Activated T-helper 1 cell treated with anti-CD3 and anti-CD28 coated beads, Interleukin-12 subunit alpha, Interleukin-12 subunit beta, Interleukin-2, Interleukin-4 antibody, amounts not matched to agents 30 ng/mL and 10 ng/mL and 1 ng/mL, durations not matched to agents 14 hours and 24 hours and 36 hours (primary cell): ENCODE measurements at places on chromosomes 16 and 17. TPM values are rescaled to one million over a fixed set of nuclear protein-coding genes. Genes with fewer than 3 reads are reported as not detected.

Gene ZNF597
- 2.6 TPM in 2 replicates for total RNA-seq

Gene SLFN12
- total RNA-seq, result 6.6 and 8.4 TPM in 2 replicates

Gene PDK2
- total RNA-seq, result 13.7 and 16.9 TPM in 2 replicates

DNA sequence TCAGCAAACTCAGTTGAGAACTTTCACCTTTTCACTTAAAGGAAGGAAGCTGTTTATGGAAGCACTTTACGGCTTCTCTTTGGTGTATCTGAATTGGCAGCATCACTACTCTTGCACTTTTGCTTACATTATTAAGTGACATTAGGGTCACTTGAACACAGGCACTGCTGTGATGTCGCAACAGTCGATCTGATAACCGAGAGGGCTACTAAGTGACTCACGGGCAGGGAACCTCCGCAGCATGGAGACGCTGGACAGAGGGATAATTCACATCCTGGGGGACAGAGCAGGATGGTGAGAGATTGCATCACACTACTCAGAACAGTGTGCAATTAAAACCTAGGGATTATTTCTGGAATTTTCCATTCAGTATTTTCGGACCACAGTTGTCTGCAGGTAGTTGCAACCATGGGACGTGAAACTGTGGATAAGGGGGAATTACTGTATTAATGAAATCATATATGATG lies 56.5 kb downstream of the DNAH2 start:
- DNase-seq, result no peak
